HFFc6 (cell line): ENCODE measurements at places on chromosomes 3 and 15.

- DNase-seq: no peak
These were observed 139.1 kb downstream of the FBLN2 start for GRCh38 chr3:13688034-13688433.

DNA sequence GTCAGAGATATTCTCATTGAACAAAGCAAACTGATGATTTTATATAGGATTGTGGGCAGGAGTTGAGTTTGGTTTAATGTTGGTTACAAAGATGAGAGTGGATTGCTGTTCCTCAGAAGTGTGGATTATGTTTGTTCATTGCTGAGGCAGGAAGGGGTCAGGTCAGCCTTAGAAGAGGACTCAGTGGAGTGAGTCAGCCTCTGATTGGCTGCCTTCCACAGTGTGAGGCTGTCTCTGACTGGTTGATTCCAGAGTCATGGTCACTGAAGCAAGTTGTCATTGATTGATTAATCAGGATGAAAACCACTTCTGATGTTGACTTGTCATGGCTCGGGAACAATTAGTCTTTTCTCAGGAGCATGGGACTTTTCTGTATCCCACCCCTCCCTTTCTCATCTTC, 36.2 kb downstream of the KBTBD12 start:
- DNase-seq: peak; percentile 47

DNA sequence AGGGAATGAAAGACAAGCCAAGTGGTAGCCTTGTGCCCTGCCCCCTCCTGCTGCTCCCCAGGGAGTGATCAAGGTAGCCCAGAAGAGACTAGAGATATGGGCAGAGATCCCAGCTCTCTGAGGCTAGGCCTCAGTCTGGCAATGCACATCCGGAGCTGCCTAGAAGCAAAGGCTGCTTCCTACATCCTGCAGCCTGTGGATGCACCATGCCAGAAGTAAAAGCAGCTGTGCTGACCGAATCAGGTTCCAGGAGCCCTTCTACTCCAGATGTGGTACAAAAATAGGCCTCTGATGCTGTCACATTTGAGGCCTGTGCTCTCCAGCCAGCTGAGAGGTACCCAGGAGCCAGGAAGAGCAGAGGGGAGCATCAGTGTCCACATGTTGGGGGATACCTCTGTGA, 16.0 kb downstream of the TRAIP start:
- no peak for DNase-seq

DNA sequence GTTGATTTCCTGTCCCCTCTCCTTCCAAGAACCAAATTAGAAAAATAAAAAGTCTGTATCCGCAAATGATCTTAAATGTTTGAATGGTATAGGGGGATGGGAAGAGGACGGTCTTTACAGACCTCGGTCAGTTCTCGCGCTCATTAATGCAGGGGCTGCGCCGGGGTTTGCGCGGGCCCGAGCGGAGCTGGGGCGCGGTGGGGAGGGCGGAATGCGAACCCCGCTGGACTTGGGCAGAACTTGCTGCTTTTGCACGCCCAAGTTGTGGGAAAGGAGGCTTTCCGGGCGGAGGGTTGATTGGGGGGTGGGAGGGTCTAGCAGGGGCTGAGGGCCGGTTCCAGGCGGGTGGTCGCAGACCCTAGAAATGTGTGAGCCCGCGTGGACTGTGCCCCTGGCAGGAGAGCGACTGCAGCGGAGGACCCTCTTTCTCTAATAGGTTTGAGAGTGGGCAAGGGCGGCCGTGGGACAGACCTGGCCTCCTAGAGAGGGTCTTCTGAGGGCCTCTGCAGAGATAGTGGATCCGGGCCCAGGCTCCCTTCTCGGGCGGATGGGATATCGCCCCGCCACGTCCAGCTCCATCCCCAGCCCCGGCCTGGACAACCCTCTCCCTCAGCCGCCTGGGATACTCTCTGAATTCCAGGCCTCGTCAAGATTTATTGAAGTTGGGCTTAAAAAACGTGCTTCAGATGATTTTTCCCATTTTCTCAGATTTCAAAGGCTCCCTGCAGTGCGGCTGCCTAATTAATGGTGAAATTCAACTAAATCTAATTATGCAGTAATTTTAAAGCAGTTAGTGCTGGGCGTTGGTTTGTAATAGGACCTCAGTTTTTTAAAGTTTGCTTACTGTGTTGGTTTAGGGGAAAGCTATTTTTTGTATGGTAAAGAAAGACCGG, 11.3 kb downstream of the NR2F2 start:
- no peak for DNase-seq

DNA sequence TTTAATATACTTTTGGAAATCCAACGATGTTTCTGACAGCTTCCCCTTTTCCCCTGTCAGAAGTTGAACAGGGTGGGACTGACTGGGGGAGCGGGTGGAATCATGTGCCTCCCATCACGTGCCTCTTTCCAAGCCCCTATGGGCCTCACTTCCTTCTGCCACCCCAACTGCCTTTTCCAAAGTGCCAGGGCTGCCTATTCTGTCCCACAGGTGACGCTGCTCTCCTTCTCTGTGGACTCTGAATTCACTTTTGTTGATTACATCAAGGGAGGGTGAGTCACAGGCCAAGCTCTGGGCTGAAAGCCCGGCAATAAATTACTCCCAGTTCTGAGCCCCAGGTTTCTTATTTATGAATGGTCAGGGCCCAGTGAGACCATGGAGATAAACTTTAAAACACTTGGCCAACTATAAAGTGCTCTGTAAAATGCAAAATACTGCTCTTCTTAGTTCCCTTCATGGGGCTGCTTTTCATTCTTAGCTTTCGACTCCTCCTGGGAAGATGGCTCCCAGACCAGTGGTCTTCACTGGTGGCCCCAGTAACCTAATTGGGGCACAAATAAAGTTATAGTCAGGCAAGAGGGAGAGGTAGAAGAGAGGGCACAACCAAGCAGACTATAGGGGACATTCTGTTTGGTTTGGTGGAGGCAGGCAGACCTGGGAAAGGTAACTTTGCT, 12.3 kb downstream of the CPNE9 start:
- DNase-seq: peak; percentile 84

GRCh38 chr3:74469151-74469550, 145.3 kb downstream of the CNTN3 start:
- DNase-seq: peak; percentile 70

- DNase-seq: no peak
These were observed 15.5 kb upstream of the ZNF609 start for GRCh38 chr15:64444836-64445235.

GRCh38 chr3:16171009-16171408, 3.5 kb upstream of the GALNT15 start:
- DNase-seq: no peak

- DNase-seq: no peak
These were observed 13.7 kb upstream of the FGD5 start for GRCh38 chr3:14804835-14805780.

GRCh38 chr15:80061582-80061981, 2.1 kb downstream of the ZFAND6 start:
- DNase-seq: no peak

DNA sequence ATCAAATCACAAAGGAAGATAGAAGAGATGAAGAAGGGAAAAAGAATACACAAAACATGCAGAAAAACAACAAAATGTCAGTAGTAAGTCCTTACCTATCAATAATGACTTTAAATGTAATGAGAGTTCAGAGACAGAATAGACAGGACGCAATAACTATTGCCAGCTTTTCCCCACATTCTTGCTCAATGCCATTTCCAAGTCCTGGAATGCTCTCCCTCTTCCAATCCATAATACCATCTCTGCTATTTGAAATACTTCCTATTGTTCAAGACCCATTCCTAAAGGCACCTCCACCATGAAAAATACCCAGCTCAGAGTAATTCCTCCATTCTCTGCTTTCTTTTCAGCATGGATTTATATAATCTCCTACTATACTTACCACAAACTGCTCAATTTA, 33.4 kb downstream of the CCDC54 start:
- no peak for DNase-seq

- DNase-seq: peak; percentile 72
These were observed 41.1 kb downstream of the LIMD1 start for GRCh38 chr3:45635475-45636256.

GRCh38 chr3:99659032-99659431, 20.6 kb downstream of the COL8A1 start:
- peak; percentile 95 for DNase-seq

DNA sequence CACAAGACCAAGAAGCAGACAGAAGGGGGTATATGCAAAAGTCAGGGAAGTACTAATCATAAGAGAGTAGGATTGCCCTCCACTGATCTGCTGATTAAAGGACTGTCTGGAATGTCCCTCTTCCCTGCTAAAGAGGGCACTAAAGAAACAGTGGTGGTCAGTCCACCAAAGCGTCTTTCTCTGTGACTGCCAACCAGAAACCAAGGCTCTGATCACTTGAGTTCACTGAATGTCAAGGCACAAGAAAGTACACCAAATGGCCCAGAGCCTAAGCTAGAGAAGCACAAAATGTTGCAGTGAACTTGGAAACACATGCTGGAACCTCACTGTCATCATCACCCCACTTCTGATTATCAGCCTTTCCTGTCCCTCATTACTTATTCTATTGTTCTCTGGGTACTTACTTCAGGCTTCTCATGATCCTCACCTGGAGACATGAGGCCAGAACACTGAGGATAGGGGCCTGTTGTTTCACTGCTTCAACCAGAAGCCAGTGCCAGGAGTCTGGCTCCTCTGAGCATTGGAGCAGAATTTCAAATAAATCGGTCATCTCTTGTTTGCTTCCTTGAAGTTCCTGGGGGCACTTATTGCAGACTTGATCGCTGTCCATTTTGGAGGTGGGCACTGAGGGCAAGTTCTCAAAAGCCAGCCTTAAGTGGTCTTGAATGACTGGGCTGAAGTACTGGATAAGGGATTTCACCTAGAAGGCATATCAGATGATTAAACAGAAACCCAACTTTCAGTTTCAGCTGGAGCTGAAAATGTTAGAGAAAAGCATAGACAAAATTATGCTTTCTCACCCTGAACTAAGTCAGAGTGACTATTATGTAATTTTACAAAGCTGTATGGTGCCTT, 58.9 kb downstream of the EIF3J start:
- no peak for DNase-seq

- DNase-seq: peak; percentile 74
These were observed 21.2 kb downstream of the IGSF10 start for GRCh38 chr3:151439652-151440125.

GRCh38 chr3:161548301-161548700, 51.7 kb downstream of the OTOL1 start:
- DNase-seq: no peak

DNA sequence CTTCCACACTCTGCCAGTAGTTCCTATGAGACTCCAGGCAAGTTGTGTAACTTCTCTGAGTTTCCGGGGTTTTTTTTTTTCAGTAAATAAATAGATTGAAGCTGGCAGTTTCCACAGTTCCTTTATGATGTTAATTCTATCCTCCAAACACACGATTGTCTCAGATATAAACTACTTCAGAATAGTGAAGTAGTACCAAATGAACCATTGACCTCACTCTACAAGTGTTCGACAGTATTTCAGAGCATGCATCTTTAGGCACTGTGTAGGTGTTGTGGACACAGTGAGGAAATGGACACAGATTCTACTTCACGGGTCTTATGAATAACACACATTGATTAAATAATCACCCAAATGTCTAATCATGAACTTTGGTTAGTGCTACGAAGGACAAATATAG, 136.1 kb upstream of the IGSF10 start:
- DNase-seq: no peak

DNA sequence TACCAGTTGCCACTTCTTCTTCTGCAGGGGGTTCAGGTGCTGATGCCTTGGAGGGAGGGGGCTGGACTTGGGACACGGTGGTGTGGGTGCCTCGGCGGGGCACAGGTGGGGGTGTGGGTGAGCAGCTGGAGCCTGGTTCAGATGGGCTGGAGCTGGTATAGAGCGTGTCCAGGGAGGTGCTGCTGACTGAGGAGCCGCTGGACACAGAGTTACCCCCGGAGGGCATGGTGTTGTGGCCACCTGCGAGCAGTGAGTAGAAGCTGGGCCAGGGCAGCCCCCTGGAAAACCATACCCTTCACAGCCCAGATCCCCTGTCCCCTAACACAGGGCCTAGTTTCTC, 4.2 kb downstream of the NCKIPSD start:
- DNase-seq: no peak

GRCh38 chr3:184645336-184645735, 66.5 kb downstream of the MAGEF1 start:
- no peak for DNase-seq

- DNase-seq: no peak
These were observed 31.3 kb upstream of the CCDC54 start for GRCh38 chr3:107345822-107346405.

DNA sequence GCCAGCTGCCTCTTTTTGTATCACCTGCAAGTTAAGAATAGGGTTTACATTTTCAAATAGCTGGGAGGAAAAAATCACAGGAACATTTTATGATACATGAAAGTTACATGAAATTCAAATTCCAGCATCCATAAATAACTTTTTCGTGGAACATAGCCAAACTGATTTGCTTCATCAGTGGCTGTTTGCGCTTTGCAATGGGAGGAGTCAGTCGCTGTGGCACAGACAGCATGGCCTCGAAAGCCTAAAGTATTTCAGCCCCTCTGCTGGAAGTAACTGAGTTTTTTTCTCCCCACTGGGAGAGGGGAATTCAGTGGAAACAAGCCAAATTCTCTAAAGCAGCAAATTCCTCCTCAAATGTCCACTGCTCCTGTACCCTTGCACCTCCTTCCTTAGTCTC, 271.9 kb downstream of the SUCLG2 start:
- DNase-seq: no peak

DNA sequence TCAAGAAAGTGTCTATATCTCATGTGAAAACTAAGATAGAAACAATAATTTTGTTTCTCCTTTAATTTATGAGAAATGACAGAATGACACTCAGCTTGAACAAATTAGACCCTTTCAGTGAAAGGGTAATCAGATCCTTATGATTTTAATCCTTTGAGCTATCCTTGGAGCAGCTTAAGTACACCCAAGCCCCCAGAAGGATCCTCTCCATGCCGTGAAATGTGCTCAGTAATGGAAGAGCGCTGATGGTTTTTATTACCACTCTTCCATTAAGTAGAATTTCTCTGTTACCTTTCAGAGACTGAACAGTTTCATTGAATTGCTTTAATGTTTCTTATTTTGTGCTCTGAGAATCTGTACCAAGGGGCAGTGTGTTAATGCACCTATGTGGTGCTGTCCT, 54.3 kb downstream of the HMG20A start:
- no peak for DNase-seq

- peak; percentile 3 for DNase-seq
These were observed 105.5 kb downstream of the NLGN1 start for GRCh38 chr3:173502983-173503568.

- no peak for DNase-seq
These were observed 325.1 kb upstream of the THBS1 start for GRCh38 chr15:39255760-39256159.

GRCh38 chr15:31843426-31844055, 186.8 kb upstream of the CHRNA7 start:
- DNase-seq: no peak

DNA sequence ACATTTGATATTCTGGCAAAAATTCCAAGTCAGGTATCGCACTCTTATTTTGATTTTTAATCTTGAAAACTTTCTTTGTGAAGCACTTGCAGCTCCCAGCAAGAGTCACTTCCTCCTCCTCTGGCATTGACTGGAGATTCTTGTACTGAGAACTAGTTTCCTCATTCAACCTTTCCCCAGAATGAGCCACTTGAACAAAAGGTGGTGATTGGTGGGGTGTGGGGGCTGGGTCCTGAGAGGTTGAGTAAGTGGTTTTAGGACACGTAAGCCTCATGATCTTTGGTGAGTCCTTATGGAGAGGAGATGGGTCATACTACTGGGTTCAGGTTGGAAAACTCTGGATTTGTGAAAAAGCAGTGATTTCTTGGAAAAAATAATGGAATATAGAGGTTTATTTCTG, 32.3 kb upstream of the ONECUT1 start:
- DNase-seq: no peak

- DNase-seq: no peak
These were observed 284 bp upstream of the TSC22D2 start for GRCh38 chr3:150407808-150408220.

- DNase-seq: no peak
These were observed 10.6 kb downstream of the PIK3CB start for GRCh38 chr3:138824114-138824506.
